PC-3 (cell line): ENCODE measurements at places on chromosomes 16 and 17. TPM values are rescaled to one million over a fixed set of nuclear protein-coding genes. Genes with fewer than 3 reads are reported as not detected.
A peak's percentile ranks its signal among the peaks of the same experiment; 100 is the strongest.

SDK2 gene
- total RNA-seq = 0.07 TPM in 1 of 2 replicates, not detected in the other

GRCh38 chr17:6495450-6496115 is 51.3 kb downstream of the PIMREG start:
- no peaks in the 10 kb centered on the region for H3K27me3 ChIP-seq
- no peaks in the 10 kb centered on the region for H3K36me3 ChIP-seq
- no peaks in the 10 kb centered on the region for H3K4me1 ChIP-seq
- H3K27ac ChIP-seq = no peak overlapping the region
- H3K4me3 ChIP-seq = no peak overlapping the region
- DNase-seq = no peak

GRCh38 chr16:19108409-19109287 is 5.1 kb upstream of the ITPRIPL2 start:
- H3K36me3 ChIP-seq = no peaks in the 10 kb centered on the region
- DNase-seq = peak; percentile 32
- H3K4me1 ChIP-seq = peaks cover 26% of the 10 kb centered on the region
- peak overlapping the region; percentile 80 for H3K27ac ChIP-seq
- no peak overlapping the region for H3K4me3 ChIP-seq

DNA sequence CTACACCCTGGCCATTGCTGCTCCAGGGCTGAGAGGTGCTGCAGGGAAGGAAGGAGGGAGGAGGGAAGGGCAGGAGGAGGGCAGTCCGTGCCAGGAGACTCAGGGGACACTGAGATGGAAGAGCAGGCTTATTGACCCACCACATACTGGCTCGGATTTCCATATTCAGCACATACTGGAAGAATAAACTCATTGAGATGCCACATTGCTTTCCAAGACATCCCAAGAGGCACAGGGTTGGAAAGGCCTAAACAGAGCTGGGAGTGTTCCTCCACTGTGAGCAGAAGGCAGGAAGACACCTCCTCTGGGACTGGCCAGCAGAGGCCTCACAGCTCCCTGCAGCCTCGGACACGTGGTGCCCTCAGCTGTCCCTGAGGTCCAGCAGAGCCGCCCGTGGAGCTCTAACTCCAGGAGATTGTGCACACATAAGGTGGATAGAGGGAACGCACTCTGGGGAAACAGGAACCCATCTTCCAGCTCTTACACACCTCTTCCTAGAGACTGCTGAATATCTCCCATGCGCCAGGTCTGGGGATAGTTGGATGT is 17.4 kb downstream of the CCDC182 start:
- no peaks in the 10 kb centered on the region for H3K4me1 ChIP-seq
- DNase-seq = no peak
- H3K27me3 ChIP-seq = peaks cover 34% of the 10 kb centered on the region; the same call in 1 of the 2 replicates
- no peak overlapping the region for H3K4me3 ChIP-seq
- H3K27ac ChIP-seq = no peak overlapping the region
- H3K36me3 ChIP-seq = no peaks in the 10 kb centered on the region

CLEC3A gene
- total RNA-seq = not detected in 2 replicates

DNA sequence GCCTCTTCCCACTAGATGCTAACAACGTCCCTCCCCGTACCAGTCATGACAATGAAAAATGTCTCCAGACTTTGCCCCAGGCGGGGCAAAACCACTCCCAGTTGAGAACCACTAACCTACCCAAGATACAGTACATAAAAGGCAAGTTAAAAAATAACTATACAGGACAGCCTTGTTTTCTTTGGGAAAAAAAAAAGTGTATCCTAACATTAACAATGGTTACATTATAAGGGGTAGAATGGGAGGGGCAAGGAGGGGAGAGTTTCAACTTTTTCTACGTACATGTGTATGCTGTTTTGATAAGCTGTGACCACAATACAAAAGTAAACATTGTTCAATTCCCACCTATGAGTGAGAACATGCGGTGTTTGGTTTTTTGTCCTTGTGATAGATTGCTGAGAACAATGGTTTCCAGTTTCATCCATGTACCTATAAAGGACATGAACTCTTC is 94.9 kb downstream of the TOX3 start:
- no peaks in the 10 kb centered on the region for H3K36me3 ChIP-seq
- no peak overlapping the region for H3K27ac ChIP-seq
- H3K4me3 ChIP-seq = no peak overlapping the region
- DNase-seq = no peak
- no peaks in the 10 kb centered on the region for H3K27me3 ChIP-seq

ASGR1 gene
- 0.95 and 2.2 TPM in 2 replicates for total RNA-seq

- DNase-seq = no peak
- no peaks in the 10 kb centered on the region for H3K27me3 ChIP-seq
- H3K36me3 ChIP-seq = no peaks in the 10 kb centered on the region
- no peaks in the 10 kb centered on the region for H3K4me1 ChIP-seq
Measured at GRCh38 chr16:50146479-50147435, 6.3 kb upstream of the TENT4B start.

DNA sequence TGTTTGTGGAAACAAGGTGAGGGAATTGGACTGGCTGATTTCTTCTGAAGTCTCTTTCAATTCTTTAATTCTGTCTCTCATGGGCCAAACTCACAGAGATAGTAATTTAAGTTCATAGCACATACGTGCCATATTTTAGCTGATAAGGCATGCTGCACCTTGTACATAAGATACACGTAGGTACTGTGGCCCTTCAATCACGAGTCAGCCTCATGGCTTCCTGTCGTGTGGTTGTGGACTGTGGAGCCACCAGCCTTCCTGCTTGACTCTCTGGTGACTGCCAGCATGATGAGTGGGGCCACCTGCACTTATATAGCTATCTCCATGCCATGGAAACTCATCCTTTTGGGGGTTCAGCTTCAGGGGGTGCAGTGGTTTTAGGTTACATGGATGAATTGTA is 25.1 kb downstream of the KSR1 start:
- H3K27ac ChIP-seq = no peak overlapping the region
- H3K36me3 ChIP-seq = no peaks in the 10 kb centered on the region
- H3K4me1 ChIP-seq = no peaks in the 10 kb centered on the region
- H3K4me3 ChIP-seq = no peak overlapping the region
- no peaks in the 10 kb centered on the region for H3K27me3 ChIP-seq
- no peak for DNase-seq

DNA sequence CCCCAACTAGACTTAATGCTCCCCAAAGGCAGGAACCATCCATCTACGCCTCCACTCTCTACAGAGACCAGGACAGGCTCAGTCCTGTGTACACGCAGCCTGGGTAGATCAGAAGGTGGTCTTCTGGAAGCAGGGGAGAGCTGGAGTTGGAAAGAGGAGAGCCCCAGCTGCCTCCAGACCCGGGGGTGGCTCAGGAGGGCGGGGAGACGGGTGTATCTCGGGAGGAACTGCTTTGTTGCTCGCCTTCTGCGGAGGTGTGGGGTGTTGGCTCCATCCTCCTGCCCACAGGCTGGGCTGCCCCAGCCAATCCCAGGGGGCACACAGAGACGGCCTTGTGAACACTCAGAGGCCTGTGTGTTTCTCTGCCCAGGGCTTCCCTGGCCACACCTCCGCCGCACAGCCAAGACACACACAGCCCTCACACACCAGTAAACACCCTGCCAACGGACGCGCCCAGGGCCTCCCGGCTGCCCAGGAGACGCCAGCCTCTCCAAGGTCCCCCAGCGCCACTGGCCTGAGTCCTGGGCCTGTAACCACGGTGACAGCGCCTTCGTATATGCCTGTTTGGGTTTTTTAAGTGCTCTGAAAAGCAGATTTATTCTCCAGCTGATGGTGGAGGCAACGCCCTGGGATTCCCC is 143.4 kb upstream of the CDC42EP4 start:
- no peak for DNase-seq
- H3K27ac ChIP-seq = no peak overlapping the region

PIK3R5 gene
- total RNA-seq = not detected in 2 replicates

CYBA gene
- total RNA-seq = not detected in 2 replicates

CDK5R1 gene
- total RNA-seq = 1.7 and 3.0 TPM in 2 replicates

TK1 gene
- 340 and 430 TPM in 2 replicates for total RNA-seq

ASPA gene
- total RNA-seq = not detected in 2 replicates

ZPBP2 gene
- total RNA-seq = not detected in 2 replicates

GRCh38 chr17:16108386-16108785 is 106.9 kb downstream of the NCOR1 start:
- peaks cover 14% of the 10 kb centered on the region for H3K4me1 ChIP-seq
- no peaks in the 10 kb centered on the region for H3K27me3 ChIP-seq
- H3K36me3 ChIP-seq = peaks cover 20% of the 10 kb centered on the region
- 0 out of 2 replicates have a peak overlapping the region, but pooled peaks have one; percentile 18 for H3K27ac ChIP-seq

DNA sequence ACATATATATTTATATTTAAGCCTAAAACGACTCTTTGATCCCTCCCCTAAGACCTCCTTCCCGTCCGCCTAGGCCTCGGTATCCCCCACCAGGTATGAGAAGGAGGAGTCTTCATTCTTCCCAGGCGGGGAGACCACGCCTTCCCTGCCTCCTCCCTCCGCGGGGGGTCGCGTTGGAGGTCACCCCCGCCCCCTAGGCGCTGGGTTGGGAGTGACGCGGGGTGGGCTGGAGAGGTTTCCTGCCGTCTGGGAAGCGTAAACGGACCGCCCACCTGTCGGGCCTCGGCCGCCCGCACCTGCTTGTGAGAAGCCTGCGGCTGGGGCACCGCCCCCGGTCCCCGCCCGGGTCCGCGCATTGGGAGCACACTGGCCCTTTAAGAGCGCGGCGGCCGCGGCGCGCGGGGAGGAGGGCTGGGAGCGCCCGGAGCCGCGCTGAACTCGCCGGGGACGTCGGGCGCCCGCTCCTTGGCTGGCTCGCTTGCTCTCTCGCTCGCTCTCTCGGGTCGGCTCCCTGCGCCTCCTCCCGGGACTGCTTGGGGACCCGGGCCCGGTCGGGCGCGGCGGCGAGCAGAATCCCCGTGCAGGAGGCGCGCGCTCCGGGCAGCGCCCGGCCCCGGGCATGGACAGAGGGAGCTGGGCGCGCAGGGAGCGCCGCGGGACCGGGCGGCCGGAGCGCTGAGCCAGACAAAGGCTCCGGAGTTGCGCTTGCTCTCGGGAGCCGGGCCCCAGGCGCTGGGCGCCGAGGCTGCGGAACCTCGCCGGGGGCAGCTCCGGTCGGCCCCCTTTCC is at the start of gene MMP15:
Gene MMP15 (plus strand): TSS at position 404 of the 788 bp plus-strand sequence. CDS start 597 bp downstream, outside the sequence.
- no peaks in the 10 kb centered on the region; the same call in 1 of the 2 replicates for H3K36me3 ChIP-seq
- peak within 1 kb of the TSS; percentile 69 for H3K4me3 ChIP-seq
- H3K4me1 ChIP-seq = peaks cover 29% of the 10 kb centered on the region
- H3K27ac ChIP-seq = no peak within 1 kb of the TSS
- peak; percentile 68 for DNase-seq
- no peaks in the 10 kb centered on the region for H3K27me3 ChIP-seq

GRCh38 chr16:82341146-82341669 is 171.2 kb upstream of the MPHOSPH6 start:
- DNase-seq = no peak
- no peak overlapping the region for H3K4me3 ChIP-seq
- no peaks in the 10 kb centered on the region for H3K4me1 ChIP-seq

DNA sequence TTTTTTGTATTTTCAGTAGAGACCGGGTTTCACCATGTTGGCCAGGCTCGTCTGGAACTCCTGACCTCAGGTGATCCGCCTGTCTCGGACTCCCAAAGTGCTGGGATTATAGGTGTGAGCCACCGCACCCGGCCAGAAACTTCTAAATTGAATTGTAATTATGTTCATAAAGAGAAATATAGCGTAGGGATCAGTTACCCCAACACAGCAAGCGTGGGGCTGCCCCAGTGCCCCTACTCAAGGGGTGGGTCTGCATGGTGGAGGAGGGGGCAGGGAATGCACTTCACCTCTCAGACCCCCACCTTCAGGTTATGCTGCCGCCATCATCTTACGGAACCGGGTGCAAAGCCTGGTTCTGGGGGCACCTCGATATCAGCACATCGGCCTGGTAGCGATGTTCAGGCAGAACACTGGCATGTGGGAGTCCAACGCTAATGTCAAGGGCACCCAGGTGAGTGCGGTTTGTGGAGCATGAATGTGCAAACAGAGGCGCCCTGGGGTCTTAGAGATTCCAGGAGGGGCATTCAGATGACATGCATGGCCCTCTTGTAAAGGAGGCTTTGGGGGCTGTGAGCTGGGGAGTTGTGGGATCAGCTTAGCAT is 18.0 kb downstream of the ITGAM start:
- no peaks in the 10 kb centered on the region for H3K4me1 ChIP-seq
- DNase-seq = no peak
- H3K27ac ChIP-seq = no peak overlapping the region
- no peaks in the 10 kb centered on the region for H3K36me3 ChIP-seq
- no peak overlapping the region for H3K4me3 ChIP-seq

- no peak overlapping the region for H3K27ac ChIP-seq
- H3K4me1 ChIP-seq = 0 out of 2 replicates have a peak, but pooled peaks cover 9% of the 10 kb centered on the region
- no peaks in the 10 kb centered on the region for H3K27me3 ChIP-seq
- no peaks in the 10 kb centered on the region for H3K36me3 ChIP-seq
Measured at GRCh38 chr16:68088130-68088972, 3.2 kb downstream of the NFATC3 start.

TMEM235 gene
- not detected in 2 replicates for total RNA-seq

ZNF423 gene
- total RNA-seq = not detected in 2 replicates

GRCh38 chr17:63649813-63650212 is 27.6 kb downstream of the MAP3K3 start:
- no peak overlapping the region for H3K4me3 ChIP-seq
- DNase-seq = no peak
- H3K4me1 ChIP-seq = peaks cover 14% of the 10 kb centered on the region
- no peaks in the 10 kb centered on the region for H3K27me3 ChIP-seq
- peaks cover 4% of the 10 kb centered on the region; the same call in 1 of the 2 replicates for H3K36me3 ChIP-seq
- H3K27ac ChIP-seq = no peak overlapping the region

GRCh38 chr17:59771093-59771492 is 63.6 kb downstream of the VMP1 start:
- H3K4me1 ChIP-seq = peaks cover 10% of the 10 kb centered on the region
- H3K27me3 ChIP-seq = no peaks in the 10 kb centered on the region
- DNase-seq = no peak
- no peak overlapping the region for H3K27ac ChIP-seq

DNA sequence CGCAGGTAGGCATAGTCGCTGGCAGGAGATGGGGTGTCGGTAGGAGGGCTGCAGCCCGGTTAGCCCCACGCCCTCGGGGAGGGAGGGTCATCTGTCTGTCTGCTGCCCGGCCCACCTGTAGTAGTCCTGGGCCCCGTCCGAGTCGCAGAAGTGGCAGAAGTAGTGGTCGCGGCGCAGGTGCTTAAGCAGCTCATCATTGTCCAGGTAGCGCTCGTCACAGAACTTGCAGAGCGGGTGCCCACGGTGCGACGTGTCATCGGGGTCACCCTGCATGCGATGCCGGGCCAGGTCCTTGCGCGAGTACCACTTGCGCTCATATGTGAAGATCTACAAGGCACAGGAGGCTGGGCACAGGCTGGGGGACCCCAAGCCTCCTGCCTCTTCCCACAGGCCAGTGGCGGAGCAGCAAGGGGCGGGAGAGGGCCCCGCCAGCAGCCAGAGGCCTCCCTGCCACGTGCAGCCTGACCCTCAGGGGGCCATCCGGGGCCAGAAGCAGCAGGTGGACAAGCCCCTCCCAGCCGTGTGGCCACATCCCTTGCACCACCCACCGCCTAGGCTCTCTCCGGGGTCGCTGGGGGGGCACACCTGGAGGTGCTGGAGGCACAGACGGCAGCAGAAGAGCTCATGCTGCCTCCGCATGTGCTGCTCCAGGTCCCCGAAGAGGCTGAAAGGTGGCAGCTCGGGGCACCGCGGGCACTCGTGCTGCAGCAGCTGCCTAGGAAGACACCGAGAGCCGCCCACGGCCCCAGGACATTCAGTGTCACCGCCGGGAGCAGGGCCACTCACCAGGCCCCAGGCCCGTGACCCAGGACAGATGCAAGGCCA is 7.0 kb downstream of the ZNF598 start:
- H3K27ac ChIP-seq = no peak overlapping the region
- no peak for DNase-seq
- H3K4me3 ChIP-seq = no peak overlapping the region
- H3K36me3 ChIP-seq = peaks cover 6% of the 10 kb centered on the region; the same call in 1 of the 2 replicates
